GM12892 (cell line): ENCODE measurements at places on chromosomes 1 and 21.

- no peak for DNase-seq
Measured at GRCh38 chr1:111825217-111825616, 69.5 kb downstream of the DDX20 start.

- DNase-seq = no peak
Measured at GRCh38 chr1:103122983-103123720, 14.8 kb upstream of the COL11A1 start.

- no peak for DNase-seq
Measured at GRCh38 chr1:232886271-232886670, 64.1 kb upstream of the NTPCR start.

DNA sequence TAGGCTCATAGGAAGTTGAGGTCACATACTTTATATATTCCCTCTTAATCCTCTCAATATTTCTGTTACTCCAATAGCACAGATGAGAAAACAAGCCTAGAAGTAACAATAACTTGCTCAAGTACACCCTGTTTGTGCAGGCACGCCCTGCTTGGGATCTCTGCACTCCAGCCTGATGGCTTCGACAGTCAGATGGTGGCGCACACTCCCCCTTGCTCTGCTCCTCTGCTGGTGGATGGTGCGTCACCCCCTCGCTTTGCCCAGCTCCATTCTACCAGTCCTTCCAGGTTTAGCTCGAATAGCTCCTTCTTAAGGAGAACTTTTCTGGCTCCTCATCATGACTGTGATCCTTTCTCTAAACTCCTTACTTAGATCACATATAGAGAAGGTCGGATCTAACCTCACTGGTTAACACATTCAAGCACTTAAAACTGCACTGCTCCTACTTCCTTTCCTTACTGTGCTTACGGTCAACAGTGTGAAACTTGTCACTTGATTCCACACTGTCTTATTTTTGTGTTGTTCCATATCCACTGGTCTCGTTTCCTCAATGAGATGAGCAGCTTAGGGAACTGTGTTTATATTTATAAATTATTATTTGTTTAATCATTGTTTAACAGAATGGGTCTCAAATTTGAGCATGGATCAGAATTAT, 3.0 kb downstream of the TSPAN2 start:
- DNase-seq = no peak

- DNase-seq = no peak
Measured at GRCh38 chr21:32570456-32570855, 14.9 kb downstream of the TCP10L start.

GRCh38 chr1:228976316-228976715, 241.0 kb downstream of the RHOU start:
- no peak for DNase-seq

DNA sequence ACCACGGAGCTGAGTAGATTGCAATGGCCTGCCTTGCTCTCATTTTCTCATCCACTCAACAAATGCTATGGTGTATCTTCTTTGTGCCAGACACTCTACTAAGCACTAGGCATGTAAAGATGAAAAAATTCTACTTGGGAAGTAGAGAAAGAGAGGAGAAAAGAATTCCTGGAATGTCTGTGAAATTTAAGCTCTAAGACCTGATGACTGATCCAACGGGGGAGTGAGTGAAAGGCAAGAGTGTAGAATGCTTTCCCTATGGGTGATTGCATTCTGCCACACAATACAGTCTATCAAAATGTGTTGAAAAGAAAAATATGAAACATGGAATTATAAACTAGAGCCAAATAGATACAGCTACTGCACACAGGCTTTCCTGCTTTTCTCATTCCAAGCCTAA, 82.3 kb downstream of the CYYR1 start:
- no peak for DNase-seq
